ENCODE measurements at places on chromosomes 1 and 21.

DNA sequence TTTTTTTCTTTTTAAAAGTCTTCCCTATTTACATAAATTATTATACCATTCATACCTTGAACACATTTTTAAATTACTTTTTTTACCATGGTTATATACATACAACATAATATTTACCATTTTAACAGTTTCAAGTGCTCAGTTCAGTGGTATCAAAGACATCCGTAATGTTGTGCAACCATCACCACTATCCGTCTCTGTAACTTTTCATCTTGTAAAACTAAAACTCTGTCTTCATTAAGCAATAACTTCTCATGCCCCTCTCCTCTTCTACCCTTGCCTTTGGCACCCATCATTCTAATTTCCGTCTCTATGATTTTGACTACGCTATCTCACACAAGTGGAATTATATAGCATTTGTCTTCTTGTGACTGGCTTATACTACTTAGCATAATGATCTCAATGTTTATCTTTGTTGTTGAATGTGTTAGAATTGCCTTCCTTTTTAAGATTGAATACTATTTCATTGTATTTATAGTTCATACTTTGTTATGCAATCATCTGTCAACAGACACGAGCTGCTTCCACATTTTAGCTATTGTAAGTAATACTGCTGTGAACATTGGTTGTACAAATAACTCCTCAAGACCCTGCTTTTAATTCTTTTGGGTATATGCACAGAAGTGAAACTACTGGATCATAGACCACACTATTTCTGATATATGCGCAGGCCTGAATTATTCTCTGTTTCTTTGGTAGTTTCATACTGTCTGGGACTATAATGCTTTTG, 689.5 kb upstream of the NCAM2 start:
- DNase-seq, result no peak

DNA sequence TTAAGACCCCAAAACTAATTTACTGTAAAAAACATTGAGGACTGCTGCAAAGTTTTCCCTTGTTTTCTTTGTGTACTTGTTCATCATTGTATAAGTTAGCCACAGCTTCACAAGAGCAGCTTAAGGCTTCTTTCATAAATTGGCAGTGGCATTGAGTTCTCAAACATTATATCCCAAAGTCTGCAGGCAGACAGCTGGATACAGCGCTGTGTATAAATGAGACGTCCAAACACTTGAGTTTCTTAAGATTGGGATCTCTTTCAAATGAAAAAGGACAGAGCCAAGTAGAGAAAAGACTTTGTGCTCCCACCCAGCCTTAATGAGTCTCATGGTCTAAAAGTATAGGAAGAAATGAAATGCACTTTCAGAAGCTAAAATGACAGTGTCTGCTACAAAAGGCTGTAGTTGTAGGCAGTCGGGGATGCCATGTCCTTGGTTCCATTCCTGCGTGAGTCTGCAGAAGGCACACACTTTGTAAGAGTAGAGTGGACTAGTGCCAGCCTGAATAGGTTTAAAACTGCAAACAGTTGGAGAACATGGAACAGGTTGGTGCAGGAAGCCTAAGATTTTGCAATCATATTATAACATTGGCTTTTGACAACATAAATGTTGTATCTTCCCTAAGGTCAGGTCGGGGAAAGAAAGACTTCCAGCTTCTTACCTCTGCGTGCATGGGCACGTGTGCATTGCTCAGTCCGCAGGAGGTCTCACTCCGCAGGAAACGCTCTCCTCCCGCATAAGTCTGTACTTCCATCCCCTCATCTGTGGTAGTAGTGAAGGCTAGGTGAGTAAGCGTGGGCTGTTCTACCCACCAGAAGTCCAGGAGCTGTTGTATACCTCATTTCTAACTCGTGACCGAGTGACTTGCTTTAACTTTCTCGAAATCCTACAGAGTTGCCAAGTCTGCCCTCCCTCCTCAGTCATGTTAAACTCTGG, 94.4 kb downstream of the CD247 start:
- DNase-seq, result no peak

GRCh38 chr1:25185409-25186160, 46.7 kb downstream of the SYF2 start:
- no peak for DNase-seq

- no peak for DNase-seq
These were observed 52.2 kb downstream of the EPB41 start for GRCh38 chr1:28966617-28967016.

GRCh38 chr21:22019766-22020165, 1021.6 kb downstream of the NCAM2 start:
- no peak for DNase-seq

- peak; percentile 77 for DNase-seq
These were observed at the start of gene PHGDH for GRCh38 chr1:119711804-119712341. Gene PHGDH, plus strand, starts transcription at chr1:119711934. Its CDS starts 89 bp downstream, at chr1:119712023.

GRCh38 chr1:24294716-24295371, 24.3 kb upstream of the GRHL3 start:
- no peak for DNase-seq

GRCh38 chr1:182213163-182213562, 151.7 kb upstream of the ZNF648 start:
- no peak for DNase-seq

DNA sequence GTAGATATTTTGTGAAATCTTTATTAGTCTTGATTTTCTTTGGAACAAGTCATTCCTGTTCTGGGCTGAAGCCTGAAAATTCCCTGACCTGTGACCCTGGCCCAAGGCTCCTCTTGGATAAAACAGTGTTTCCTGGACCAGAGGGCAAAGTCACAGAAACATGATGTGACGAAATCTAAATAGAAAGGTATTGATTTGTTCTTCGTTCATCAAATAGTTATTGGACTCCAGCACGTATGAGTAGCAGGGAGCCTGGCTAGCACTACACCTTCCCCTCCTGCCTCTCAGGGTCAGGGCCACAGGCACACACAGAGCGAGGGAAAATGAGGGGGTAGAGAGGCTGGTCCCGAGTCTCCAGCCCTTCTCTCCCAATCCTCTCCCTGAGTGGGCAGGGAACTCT, 1.7 kb upstream of the CLDN14 start:
- no peak for DNase-seq

DNA sequence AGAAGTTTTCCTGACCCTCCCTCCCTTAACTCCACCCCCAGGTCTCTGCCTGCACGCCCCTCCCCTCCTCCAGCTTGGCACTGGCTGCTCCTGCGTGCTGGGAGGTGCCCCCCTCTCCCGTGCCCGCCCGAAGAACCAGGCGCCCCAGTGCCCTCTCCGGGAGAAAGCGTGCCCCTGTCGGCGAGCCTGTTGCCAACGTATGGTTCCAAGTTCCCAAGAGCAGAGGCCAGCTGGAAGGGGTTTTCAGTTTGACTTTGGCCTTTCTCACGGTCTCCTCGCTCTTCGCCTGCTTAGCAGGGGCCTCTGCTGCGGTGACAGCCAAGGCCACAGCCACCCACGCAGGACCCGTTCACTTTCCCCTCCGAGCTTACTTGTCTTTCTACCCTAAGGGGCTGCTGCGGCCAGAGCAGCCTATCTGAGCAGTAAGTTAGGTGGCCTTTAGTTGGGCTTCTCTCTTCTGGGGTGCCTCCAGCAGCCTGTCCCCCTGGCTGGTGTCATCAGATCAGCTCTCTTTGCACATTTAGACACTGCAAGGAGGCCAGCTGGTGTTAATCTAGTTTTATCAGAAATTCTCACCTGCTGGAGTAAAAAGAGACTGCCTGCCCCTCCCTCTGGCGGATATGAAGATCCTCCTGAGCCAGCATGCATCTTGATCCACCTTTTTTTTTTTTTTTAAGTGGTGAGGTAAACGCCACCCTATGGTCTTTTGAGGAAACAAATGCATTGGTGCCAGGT, 1.5 kb downstream of the STUM start:
- no peak for DNase-seq

GRCh38 chr1:108732398-108732797, 14.1 kb upstream of the STXBP3 start:
- DNase-seq, result no peak

- DNase-seq, result no peak
These were observed 88.5 kb downstream of the GPR88 start for GRCh38 chr1:100626397-100626796.
